ENCODE measurements at places on chromosomes 4 and X. TPM values are rescaled to one million over a fixed set of nuclear protein-coding genes. Genes with fewer than 3 reads are reported as not detected.

POLN gene
- polyA plus RNA-seq, result 0.81 TPM

FGF2 gene
- polyA plus RNA-seq, result 0.61 TPM

SHISA3 gene
- polyA plus RNA-seq, result 0.22 TPM

RNF128 gene
- polyA plus RNA-seq, result 2.6 TPM

L1CAM gene
- polyA plus RNA-seq, result 1.4 TPM

ETDB gene
- polyA plus RNA-seq, result not detected

BGN gene
- 11.6 TPM for polyA plus RNA-seq

VSIG1 gene
- polyA plus RNA-seq, result 0.27 TPM

XAGE1A gene
- polyA plus RNA-seq, result not detected

ESX1 gene
- polyA plus RNA-seq, result not detected

RBM47 gene
- 31.3 TPM for polyA plus RNA-seq

SCD5 gene
- polyA plus RNA-seq, result 2.5 TPM

CT45A5 gene
- polyA plus RNA-seq, result not detected

GIMD1 gene
- not detected for polyA plus RNA-seq

REELD1 gene
- polyA plus RNA-seq, result 0.16 TPM

TMEM150C gene
- polyA plus RNA-seq, result 1.2 TPM

GAGE1 gene
- polyA plus RNA-seq, result not detected

ZAR1 gene
- polyA plus RNA-seq, result not detected

COL25A1 gene
- polyA plus RNA-seq, result 0.02 TPM

RENBP gene
- 1.4 TPM for polyA plus RNA-seq

TRAPPC11 gene
- polyA plus RNA-seq, result 13.7 TPM

FAM47C gene
- polyA plus RNA-seq, result not detected

TLR10 gene
- 0.12 TPM for polyA plus RNA-seq

PAGE2B gene
- not detected for polyA plus RNA-seq

FAM53A gene
- 1.3 TPM for polyA plus RNA-seq

HTATSF1 gene
- polyA plus RNA-seq, result 24.9 TPM

ZFP92 gene
- 0.04 TPM for polyA plus RNA-seq

CENPI gene
- polyA plus RNA-seq, result 1.0 TPM

APEX2 gene
- 14.3 TPM for polyA plus RNA-seq

HMGN5 gene
- 10.1 TPM for polyA plus RNA-seq

MAGEA2B gene
- polyA plus RNA-seq, result not detected

MAGEB2 gene
- not detected for polyA plus RNA-seq

LRP2BP gene
- 0.18 TPM for polyA plus RNA-seq

GYPA gene
- polyA plus RNA-seq, result not detected

FGD1 gene
- polyA plus RNA-seq, result 4.2 TPM

CLNK gene
- 0.05 TPM for polyA plus RNA-seq

DGKK gene
- not detected for polyA plus RNA-seq

NLRP2B gene
- not detected for polyA plus RNA-seq

PITX2 gene
- polyA plus RNA-seq, result 1.3 TPM

CXCL1 gene
- 4.7 TPM for polyA plus RNA-seq

TLR6 gene
- 0.21 TPM for polyA plus RNA-seq

SSX3 gene
- not detected for polyA plus RNA-seq

NPFFR2 gene
- not detected for polyA plus RNA-seq

STK32B gene
- 0.24 TPM for polyA plus RNA-seq

NXF2B gene
- not detected for polyA plus RNA-seq

RBM46 gene
- polyA plus RNA-seq, result not detected

PPP3CA gene
- polyA plus RNA-seq, result 5.8 TPM

PSAPL1 gene
- 0.04 TPM for polyA plus RNA-seq

PNMA6A gene
- 0.04 TPM for polyA plus RNA-seq

YTHDC1 gene
- polyA plus RNA-seq, result 38.5 TPM

VGLL1 gene
- 1.3 TPM for polyA plus RNA-seq

F11 gene
- polyA plus RNA-seq, result not detected

NUDT10 gene
- 0.60 TPM for polyA plus RNA-seq

PABPC4L gene
- 0.28 TPM for polyA plus RNA-seq

P2RY8 gene
- polyA plus RNA-seq, result 0.24 TPM

HS3ST1 gene
- polyA plus RNA-seq, result 14.5 TPM

WDR1 gene
- 170 TPM for polyA plus RNA-seq

MID1IP1 gene
- 43.3 TPM for polyA plus RNA-seq

NLGN4X gene
- 0.21 TPM for polyA plus RNA-seq

CDKL5 gene
- polyA plus RNA-seq, result 1.5 TPM
